ENCODE measurements at places on chromosomes 2 and 18. TPM values are rescaled to one million over a fixed set of nuclear protein-coding genes. Genes with fewer than 3 reads are reported as not detected.
A peak's percentile ranks its signal among the peaks of the same experiment; 100 is the strongest.

GRCh38 chr2:240225660-240226475 lies 85.4 kb upstream of the OTOS start:
- H3K36me3 ChIP-seq, result peaks cover 4% of the 10 kb centered on the region
- H3K27ac ChIP-seq, result no peak overlapping the region
- H3K4me3 ChIP-seq, result no peak overlapping the region
- H3K27me3 ChIP-seq, result peaks cover 43% of the 10 kb centered on the region

DNA sequence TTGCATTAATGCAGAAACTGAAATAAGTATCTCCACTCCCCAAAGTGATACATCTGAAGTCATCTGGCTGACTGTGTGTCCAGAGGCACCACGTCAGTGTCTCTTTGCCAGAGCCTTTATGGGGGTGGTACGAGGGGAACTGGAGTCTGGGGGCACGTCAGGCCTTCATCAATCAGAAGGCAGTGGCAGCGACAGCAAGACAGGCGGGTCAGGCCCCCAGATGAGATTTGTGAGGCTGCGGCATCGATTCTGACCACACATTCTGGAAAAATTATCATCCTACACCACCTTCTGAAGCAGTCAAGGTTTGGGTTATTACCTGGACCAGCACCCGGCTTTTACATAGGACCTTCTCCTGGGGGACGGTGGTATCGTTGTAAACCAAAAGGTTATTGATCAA lies 223.6 kb downstream of the GBX2 start:
- no peak overlapping the region for H3K27ac ChIP-seq
- no peak for DNase-seq
- no peak overlapping the region for H3K4me3 ChIP-seq
- H3K27me3 ChIP-seq, result peaks cover 21% of the 10 kb centered on the region
- H3K4me1 ChIP-seq, result no peaks in the 10 kb centered on the region

- no peak overlapping the region for H3K4me3 ChIP-seq
- no peaks in the 10 kb centered on the region for H3K27me3 ChIP-seq
- H3K36me3 ChIP-seq, result no peaks in the 10 kb centered on the region
- H3K27ac ChIP-seq, result no peak overlapping the region
Observed at GRCh38 chr2:57855212-57855611, 191.4 kb upstream of the VRK2 start.

- peaks cover 8% of the 10 kb centered on the region for H3K27me3 ChIP-seq
- DNase-seq, result no peak
- no peak overlapping the region for H3K4me3 ChIP-seq
Observed at GRCh38 chr2:236910781-236911495, 174.8 kb upstream of the COPS8 start.

DNA sequence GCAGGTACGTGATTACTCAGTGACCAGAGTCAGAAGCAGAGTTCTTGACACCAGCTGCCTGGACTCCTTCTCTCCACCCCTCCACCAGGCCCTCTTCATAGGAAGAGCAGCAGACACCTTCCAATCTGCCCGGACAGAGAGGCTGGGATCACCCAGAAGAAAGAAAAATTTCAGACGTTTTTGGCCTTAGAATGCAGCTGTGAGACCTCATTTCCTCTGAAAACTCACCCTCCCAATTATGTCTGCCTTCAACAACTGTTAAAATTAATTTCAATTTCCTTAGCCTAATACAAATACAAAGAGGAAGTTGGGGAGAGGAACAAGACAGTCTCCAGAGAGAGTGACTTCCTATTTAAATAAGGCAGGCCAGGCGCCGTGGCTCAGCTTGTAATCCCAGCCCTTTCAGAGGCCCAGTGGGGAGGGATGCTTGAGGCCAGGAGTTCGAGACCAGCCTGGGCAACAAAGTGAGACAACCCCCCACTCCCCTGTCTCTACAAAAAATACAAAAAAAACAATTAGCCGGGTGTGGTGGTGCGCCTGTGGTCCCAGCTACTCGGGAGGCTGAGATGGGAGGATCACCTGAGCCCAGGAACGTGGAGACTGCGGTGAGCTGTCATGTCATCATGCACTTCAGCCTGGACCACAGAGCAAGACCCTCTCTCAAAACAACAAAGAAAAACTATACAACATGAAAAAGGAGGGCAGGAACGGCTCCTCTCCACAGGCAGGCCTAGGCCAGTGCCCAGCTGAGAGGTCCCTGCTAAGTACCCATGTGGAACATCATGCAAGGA lies 1.6 kb downstream of the SLC66A2 start:
- DNase-seq, result no peak
- H3K36me3 ChIP-seq, result peaks cover 11% of the 10 kb centered on the region
- H3K27me3 ChIP-seq, result no peaks in the 10 kb centered on the region
- peak overlapping the region; percentile 54 for H3K27ac ChIP-seq

- no peak overlapping the region for H3K4me3 ChIP-seq
- H3K27me3 ChIP-seq, result no peaks in the 10 kb centered on the region
- H3K36me3 ChIP-seq, result peaks cover 17% of the 10 kb centered on the region
- DNase-seq, result no peak
Observed at GRCh38 chr2:241935314-241935713, 65.8 kb downstream of the RTP5 start.

DNA sequence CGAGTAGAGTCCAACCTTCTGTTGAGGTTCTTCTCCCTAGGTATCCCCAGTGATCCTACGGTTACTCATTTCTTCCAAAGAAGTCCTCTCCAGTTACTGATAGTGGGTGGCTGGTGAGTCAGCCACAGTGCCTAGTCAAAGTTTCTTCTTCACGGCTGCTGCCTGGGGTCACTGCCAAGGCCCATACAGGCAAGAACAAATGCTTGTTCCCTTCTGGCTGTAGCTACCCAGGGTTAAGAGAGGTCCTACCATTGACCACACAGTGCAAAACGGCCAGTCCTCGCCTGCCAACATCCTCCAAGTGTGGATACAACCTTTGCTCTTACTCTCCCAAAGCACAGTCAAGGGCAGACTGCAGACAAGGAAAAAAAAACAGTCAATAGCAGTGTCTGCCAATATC lies 2.9 kb upstream of the PTPN4 start:
- DNase-seq, result peak; percentile 48
- no peaks in the 10 kb centered on the region for H3K27me3 ChIP-seq
- peak overlapping the region; percentile 42 for H3K27ac ChIP-seq
- H3K4me3 ChIP-seq, result no peak overlapping the region
- no peaks in the 10 kb centered on the region for H3K36me3 ChIP-seq

GRCh38 chr2:86541334-86541733 lies 21.9 kb downstream of the CHMP3 start:
- H3K4me3 ChIP-seq, result no peak overlapping the region
- H3K4me1 ChIP-seq, result peaks cover 2% of the 10 kb centered on the region
- peaks cover 43% of the 10 kb centered on the region for H3K36me3 ChIP-seq

GRCh38 chr2:214810671-214811070 lies 1.2 kb upstream of the BARD1 start:
- DNase-seq, result no peak
- H3K4me1 ChIP-seq, result peaks cover 23% of the 10 kb centered on the region
- peaks cover 13% of the 10 kb centered on the region for H3K27me3 ChIP-seq
- H3K36me3 ChIP-seq, result peaks cover 12% of the 10 kb centered on the region
- H3K4me3 ChIP-seq, result peak overlapping the region; percentile 84

DNA sequence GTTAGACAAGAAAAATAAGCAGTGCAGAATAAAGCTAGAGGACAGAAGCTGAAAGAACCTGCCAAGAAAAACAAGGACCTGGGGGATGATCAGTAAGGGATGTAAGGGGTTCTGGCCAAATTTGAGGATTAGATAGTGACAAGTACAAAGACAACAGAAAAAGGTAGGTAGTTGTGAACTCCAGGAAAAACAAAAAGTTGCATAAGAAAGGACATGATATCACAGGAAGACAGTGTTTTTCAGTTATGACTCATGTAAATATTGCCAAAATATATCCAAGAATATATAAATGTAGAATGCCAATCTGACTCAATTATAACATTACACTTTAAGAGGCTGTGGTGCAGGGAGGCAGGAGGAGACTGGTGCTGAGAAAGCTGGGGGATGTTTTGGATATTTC lies 209.8 kb upstream of the SH3BP4 start:
- H3K36me3 ChIP-seq, result peaks cover 2% of the 10 kb centered on the region
- H3K4me1 ChIP-seq, result no peaks in the 10 kb centered on the region
- peaks cover 36% of the 10 kb centered on the region for H3K27me3 ChIP-seq
- no peak overlapping the region for H3K4me3 ChIP-seq
- no peak overlapping the region for H3K27ac ChIP-seq

- H3K4me1 ChIP-seq, result peaks cover 3% of the 10 kb centered on the region
- DNase-seq, result no peak
- no peak overlapping the region for H3K27ac ChIP-seq
- no peaks in the 10 kb centered on the region for H3K36me3 ChIP-seq
- no peak overlapping the region for H3K4me3 ChIP-seq
- peaks cover 16% of the 10 kb centered on the region for H3K27me3 ChIP-seq
Observed at GRCh38 chr2:10704034-10704594, 14.3 kb upstream of the NOL10 start.

- H3K27me3 ChIP-seq, result peaks cover 12% of the 10 kb centered on the region
- no peak overlapping the region for H3K4me3 ChIP-seq
- H3K27ac ChIP-seq, result no peak overlapping the region
- H3K36me3 ChIP-seq, result no peaks in the 10 kb centered on the region
- DNase-seq, result no peak
Observed at GRCh38 chr18:45202061-45202460, 413.2 kb upstream of the SLC14A2 start.

GRCh38 chr2:197498937-197499593 lies 575 bp downstream of the HSPD1 start:
- H3K36me3 ChIP-seq, result peaks cover 83% of the 10 kb centered on the region
- peak overlapping the region; percentile 99 for H3K27ac ChIP-seq
- peaks cover 50% of the 10 kb centered on the region for H3K4me1 ChIP-seq
- H3K4me3 ChIP-seq, result peak overlapping the region; percentile 96
- peak; percentile 61 for DNase-seq

DNA sequence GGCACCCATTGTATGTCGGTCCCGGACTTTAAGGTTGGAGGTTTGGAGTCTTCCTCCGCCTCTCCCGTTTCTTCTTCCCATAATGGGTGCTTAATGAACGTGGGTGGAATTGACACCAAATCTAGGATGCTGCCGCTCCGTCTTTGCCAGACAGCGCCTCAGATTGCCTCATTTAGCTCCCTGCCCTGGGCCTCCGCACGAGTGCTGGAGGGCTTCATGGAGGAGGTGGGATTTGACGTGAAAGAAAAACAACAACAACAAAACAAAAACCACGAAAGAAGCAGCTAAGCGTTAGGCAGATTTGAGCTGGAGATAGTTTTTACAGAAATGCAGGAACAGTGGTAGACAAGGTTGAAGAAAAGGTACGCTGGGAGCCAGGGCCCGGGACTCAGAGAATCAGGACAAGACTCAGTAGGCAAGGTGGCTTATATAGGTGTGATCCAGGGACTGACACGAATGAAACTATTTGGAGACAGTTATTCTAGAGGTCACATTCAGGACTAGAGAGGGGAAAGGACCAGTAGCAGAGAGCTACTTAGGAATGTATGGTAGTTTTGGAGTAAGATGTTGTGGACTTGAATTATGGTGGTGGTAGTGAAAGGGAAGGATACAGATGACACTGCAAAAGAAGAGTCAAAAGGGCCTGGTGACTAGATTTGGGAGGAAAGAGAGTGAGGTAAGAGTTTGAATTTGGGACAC lies 605 bp downstream of the ZNF2 start:
- DNase-seq, result no peak
- peak overlapping the region; percentile 94 for H3K27ac ChIP-seq
- peaks cover 40% of the 10 kb centered on the region for H3K36me3 ChIP-seq
- peaks cover 20% of the 10 kb centered on the region for H3K4me1 ChIP-seq
- peak overlapping the region; percentile 99 for H3K4me3 ChIP-seq

GRCh38 chr2:143083636-143084035 lies 45.6 kb upstream of the ARHGAP15 start:
- H3K36me3 ChIP-seq, result no peaks in the 10 kb centered on the region
- no peak overlapping the region for H3K27ac ChIP-seq
- H3K4me3 ChIP-seq, result no peak overlapping the region
- no peak for DNase-seq
- peaks cover 14% of the 10 kb centered on the region for H3K4me1 ChIP-seq

Gene ZNF892
- total RNA-seq, result 3.3 TPM

Gene ATF2
- 44.5 TPM for total RNA-seq

Gene SAG
- total RNA-seq, result 0.31 TPM

Gene FZD7
- 0.52 TPM for total RNA-seq

Gene NYAP2
- total RNA-seq, result not detected

All from activated naive CD8-positive, alpha-beta T cell treated with anti-CD3 and anti-CD28 coated beads for 36 hours (primary cell).